Left colon (tissue), 2 donors: ENCODE measurements at places on chromosomes 11 and 22.

GRCh38 chr11:61416941-61417340 is 12.8 kb downstream of the CPSF7 start:
- no peak for DNase-seq

- no peak for DNase-seq
Measured at GRCh38 chr22:29758068-29758622, 8.7 kb downstream of the ZMAT5 start.

DNA sequence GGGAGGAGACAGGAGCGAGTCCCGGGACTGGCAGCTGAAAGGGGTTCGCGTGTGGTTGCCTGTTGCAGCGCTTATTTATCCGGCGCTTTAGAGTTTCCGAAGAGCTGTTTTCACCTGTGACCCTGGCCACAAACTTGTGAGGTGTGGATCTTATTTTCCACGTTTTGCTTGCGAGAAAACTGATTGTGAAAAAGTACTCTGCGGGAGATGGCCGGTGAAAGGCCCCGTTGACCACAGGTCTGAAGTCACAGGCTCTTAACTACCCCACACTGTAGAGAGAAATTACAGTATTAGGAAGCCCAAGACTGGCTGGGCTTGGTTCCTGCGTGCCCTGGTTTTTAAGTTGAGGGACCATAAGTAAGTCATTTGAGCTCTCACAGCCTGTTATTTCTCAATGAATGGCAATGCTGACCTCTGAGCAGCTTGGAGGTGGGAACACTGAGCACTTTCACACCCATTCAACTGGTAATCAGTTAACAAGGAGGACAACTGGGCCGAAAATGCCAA is 379 bp upstream of the RAB38 start:
- no peak for DNase-seq

- no peak for DNase-seq
Measured at GRCh38 chr11:48006301-48006992, 26.1 kb downstream of the PTPRJ start.

DNA sequence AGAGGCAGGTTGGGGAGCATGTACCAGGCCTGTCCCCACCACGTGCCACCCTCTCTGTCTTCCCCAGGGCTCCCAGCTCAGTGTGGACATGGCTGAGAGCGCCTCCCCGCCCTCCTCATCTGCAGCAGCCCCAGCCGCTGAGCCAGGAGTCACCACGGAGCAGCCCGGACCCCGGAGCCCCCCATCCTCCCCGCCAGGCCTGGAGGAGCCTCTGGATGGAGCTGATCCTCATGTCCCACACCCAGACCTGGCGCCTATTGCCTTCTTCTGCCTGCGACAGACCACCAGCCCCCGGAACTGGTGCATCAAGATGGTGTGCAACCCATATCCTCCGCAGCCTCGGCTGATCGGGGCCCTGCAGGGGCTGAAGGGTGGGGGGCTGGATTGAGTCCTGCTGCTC is at the start of gene CACNA1I:
TSS of gene CACNA1I (plus strand) at position 89 of the 400 bp plus-strand sequence. CDS start at position 89, 0 bp downstream.
- no peak for DNase-seq

- no peak for DNase-seq
Measured at GRCh38 chr11:26254378-26254777, 77.6 kb upstream of the ANO3 start.

GRCh38 chr11:7640816-7641215 is 32.5 kb downstream of the CYB5R2 start:
- no peak for DNase-seq

DNA sequence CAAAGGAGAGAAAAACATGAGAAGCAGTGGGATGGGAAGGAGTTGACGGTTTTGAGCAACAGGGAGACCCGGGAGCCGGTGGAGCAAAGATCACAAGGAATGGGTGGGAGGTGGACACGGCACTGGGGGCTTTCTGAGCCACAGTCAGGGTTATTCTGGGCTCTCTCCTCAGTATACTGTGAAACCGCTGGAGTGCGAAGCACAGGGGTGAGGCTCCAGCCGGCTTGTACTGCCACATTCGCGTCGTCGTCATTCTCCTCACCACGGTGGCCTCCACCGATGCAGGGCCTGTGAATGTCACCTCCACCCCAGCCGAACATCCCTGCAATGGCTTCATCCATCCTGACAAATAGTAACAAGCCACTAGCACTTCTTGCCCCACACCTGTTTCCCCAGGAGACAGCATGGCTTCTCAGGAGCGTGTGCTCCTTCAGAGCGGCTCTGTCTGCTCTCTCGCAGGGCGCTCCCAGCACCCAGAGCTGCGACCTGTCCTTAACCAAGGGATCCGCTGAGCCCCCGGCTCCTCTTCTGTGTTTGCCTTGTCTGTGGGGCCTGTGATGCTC is 1165.3 kb downstream of the TBC1D22A start:
- no peak for DNase-seq

DNA sequence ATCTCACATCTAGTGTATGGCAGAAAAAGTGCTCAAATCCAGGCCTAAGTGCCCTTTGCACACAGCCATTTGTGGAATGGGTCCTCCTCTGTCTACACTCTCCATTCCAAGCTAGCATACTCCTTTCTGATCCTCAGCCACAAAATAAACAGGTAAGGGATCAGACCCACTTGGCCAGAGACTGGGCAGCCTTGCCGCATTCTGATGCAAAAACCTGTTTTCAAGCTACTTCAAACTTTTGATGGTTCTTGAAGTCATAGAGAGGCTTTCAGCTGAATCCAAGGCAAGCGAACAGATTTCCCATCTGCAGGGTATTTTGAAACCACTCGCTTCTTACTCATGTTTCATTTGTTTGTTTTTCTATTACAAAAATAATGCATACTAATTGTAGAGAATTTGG is 136.6 kb upstream of the NAV2 start:
- no peak for DNase-seq

- no peak for DNase-seq
Measured at GRCh38 chr11:62856333-62856895, 17.0 kb upstream of the WDR74 start.

GRCh38 chr22:19942157-19943081 is 801 bp upstream of the TXNRD2 start:
- no peak for DNase-seq

DNA sequence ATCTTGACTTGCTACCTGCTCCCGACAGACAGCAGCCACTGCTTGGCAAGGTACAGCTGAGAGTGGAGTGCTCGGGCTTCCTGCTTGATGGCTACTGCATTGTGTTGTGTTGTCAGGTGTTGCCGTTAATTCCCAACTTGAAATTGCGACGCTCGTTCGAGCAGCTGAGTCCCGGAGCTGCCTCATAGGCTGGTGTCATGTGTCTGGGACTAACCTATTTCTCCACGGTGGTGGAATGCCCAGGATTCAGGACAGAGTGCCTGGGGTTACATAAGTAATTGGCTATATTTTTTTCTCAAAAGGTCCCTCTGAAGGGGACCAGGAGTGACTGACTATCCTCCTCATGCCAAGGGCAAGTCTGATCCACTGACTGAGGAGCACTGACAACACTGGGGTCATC is 18.5 kb downstream of the COMMD9 start:
- DNase-seq = no peak

GRCh38 chr11:132311703-132312102 is 941.3 kb downstream of the NTM start:
- DNase-seq = no peak

GRCh38 chr11:121451178-121451985 is 732 bp upstream of the SORL1 start:
- DNase-seq = peak; percentile 84

- no peak for DNase-seq
Measured at GRCh38 chr11:28105869-28106268, 2.1 kb downstream of the KIF18A start.

DNA sequence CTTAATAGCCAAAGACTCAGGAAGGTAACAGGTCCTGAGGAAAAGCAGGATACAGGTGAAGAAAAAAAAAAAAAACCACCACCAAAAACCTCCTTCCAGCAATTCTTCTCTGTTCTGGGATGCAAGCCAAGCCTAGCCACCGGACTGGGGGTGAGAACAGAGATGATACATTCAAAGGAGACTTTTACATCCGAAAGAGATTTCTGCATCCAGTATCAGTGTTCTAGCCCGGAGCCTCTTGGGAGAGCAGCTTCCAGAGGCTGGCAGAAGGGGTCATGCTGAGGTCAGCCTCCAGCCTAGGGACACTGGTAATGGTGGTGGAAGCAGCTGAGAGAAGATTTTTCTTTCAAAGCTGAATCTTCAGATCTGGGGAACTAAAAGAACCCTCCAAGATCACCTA is 76.2 kb downstream of the KCNC1 start:
- no peak for DNase-seq

GRCh38 chr11:75714211-75714610 is 3.4 kb upstream of the MOGAT2 start:
- DNase-seq = peak; percentile 47

DNA sequence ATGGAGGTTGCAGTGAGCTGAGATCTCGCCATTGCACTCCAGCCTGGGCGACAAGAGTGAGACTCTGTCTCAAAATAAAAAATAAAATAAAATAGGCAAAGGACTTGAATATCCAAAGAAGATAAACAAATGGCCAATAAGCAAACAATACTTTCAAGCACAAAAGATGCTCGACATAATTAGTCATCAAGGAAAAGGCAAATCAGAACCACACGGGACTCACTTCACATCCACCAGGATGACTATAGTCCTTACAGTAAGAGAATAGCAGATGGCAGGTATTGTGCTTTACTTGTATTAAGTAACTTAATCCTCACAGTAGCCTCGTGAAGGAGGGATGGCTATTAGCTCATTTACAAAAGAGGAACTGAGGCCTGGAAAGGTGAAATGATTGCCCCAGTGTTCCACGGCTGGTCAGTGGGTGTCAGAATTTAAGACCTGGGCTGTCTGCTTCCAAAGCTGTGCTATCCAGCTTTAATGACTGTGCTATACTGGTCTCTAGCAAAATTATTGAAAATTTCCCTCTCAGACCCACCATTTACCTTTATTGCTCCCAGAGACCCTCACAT is 40.2 kb upstream of the RBFOX2 start:
- DNase-seq = no peak

DNA sequence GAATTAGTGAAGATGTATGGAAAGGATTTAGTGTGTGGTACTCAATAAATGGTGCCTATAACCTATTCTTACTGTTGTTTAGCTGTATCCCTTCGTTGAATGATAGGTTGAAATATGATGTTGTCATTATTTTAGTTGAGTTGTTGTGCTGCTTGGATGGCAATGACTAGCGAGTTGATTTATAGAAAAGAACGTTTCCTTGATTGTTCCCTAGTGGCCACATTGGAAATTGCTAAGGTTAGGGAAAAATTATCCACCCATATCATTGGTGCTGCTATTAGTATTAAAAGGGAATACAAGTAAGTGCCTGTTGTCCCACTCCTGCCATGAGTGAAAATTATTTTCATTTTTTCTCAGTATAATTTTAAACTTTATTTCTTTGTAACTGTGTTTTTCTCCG is 14.5 kb downstream of the EMSY start:
- DNase-seq = no peak

- DNase-seq = no peak
Measured at GRCh38 chr22:49155039-49155769, 672.5 kb downstream of the BRD1 start.

DNA sequence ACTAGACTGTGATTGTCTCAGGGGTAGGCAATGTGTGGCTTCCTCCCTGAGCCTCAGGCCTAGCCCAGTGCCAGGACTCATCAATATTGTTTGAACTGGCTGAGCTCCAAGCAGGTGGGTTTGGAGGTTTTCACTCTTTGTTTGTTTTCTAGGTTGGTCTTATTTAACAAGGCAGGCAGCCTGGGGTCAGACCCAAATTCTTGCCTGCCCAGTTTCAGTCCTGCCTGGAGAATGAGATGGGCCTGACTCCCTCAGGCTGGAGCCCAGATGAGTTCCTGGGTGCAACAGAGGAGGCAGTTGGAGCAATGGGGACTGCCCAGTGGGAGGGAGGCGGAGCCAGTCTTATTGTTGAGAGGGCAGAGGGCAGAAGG is 28.3 kb upstream of the TP53I11 start:
- peak; percentile 75 for DNase-seq

DNA sequence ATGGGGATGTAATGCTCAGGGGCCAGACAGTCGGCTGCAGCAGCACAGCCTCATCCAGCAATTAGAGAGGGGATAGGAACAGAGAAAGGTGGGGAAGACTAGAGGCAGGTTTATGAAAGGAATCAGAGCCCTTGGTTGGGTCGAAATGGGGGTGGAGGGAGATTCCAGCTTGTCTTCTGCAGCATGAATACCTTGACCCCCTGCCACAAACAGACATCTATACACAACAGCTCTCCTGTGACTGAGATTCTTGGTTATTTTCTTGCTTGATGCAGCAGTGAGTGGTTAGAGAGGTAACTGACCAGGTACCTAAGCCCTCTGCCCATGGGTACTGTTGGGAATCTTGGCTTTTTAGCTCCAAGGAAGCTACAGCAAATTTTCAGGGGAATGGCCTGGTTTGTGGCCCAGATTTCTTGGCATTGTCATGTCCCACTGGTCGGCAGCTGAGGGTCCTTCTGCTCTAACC is at the start of gene TRIM49D1:
TSS of gene TRIM49D1 (minus strand) at position 51 of the 466 bp plus-strand sequence. CDS start 4,535 bp downstream, outside the sequence.
- no peak for DNase-seq

DNA sequence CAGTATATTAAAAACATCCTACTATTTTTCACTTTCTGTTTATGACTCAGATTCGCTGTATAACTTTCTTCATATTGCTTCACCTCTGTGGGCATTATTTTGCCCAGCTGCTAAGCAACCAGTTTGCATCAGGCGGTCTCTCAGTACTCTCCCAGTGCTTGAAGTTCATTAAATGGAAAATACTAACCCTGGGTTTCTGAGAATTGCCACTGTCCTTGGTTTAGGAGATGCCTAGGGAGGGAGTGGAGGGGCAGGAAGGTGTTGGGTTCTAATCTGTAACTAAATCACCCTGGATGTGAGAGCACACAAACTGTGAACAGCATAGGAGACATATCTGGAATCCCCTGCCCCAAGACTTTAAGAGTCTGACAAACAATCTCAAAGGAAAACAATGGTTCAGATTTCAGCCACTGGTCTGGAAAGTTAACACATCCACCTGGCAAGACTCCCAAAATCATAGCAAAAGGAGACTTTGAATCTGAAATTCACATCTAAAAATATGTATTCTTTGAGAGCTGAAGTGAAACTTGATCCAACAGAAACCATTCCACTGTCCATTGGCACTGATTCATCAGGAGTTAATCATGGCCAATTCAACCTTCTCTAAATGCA is 540.0 kb downstream of the SOX6 start:
- peak; percentile 50 for DNase-seq

DNA sequence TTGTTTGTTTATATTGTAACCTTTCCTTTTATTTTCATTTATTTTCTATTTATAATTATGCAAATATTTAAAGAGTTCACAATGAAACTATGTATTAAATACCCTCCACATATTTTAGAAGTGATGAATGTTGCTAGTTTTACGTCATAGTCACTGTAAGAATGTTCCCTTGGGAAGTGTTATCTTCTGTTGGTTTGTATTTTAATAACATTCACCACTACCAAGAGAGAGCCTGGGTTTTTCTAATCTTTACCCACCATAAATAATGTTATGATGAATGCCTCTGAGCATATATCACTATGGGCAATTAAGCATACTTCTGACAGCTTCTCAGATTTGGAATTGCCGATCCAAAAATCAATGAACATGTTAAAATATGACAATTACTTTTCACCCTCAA is 80.7 kb downstream of the GGT1 start:
- DNase-seq = no peak

- DNase-seq = no peak
Measured at GRCh38 chr11:114912826-114913225, 234.5 kb downstream of the NXPE2 start.

GRCh38 chr11:74681686-74682651 is 49.3 kb downstream of the CHRDL2 start:
- DNase-seq = no peak

- DNase-seq = no peak
Measured at GRCh38 chr22:23574371-23574811, 5.7 kb downstream of the IGLL1 start.

- DNase-seq = no peak
Measured at GRCh38 chr11:17601256-17601671, 54.2 kb downstream of the OTOG start.
